Stromal cell of bone marrow (primary cell): ENCODE measurements at places on chromosomes 4 and X.
A peak's percentile ranks its signal among the peaks of the same experiment; 100 is the strongest.

DNA sequence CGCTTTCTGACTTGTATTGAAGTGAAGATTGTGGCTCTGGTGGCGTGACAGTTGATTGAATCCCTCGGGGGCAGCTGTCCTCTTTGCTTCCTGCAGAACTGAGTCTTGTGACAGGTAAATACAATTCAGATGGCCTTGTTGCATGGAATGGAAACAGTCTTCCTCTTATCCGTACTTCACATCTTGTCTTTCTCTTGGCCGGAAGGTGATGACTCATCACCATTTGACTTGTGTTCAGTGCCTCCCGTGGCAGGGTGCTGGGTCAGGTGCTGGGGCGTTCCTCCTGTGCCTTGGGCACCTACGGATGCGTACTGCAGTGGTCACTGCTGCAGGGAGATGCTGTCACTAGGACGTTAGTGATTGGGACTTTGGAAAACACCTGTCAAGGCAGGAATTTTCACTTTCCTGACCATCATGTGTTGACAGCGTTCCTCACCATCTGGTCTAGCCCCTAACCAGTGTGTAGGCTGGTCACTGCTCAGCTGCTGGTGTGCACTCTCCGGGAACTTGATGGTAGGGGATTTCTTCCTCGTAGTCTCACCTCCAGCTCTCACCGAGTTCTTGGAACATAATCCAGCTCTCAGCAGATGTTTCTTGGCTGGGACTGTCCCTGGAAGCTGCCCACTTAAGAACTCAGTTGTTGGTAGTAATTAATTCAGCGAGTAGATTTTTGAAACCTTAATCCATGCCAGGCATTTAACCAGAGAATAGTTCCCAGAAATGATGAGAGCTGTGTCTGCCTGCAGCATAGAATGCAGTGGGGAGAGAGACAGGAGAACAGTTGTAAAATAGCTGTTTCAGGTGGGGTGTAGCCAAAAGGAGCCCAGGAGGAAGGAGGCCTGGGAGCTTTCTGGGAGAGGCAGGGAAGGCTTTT is 7.2 kb downstream of the TBC1D14 start:
- DNase-seq: no peak

DNA sequence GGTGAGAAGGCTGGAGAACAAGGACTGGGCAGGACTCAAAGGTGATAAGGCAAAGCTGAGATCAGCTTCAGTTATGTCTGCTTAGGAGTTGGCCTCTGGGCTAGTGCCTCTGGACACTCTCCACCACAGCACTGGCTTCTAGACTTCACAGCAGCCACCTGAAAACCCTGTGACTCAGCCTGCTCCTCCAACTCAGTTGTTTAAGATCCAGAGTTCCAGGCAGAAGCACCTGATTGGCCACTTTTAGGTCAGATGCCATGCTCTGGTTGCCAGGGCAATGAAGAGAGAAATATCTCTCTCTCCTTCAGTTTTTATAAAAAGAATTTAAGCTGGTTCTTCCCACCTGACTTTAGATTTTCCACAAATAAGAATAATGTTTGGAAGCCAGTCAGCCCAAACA is 47.9 kb upstream of the BLTP1 start:
- no peak for DNase-seq

- DNase-seq: no peak
These were observed 28.3 kb upstream of the DSPP start for GRCh38 chr4:87580057-87580456.

GRCh38 chr4:122914292-122914904 is 8.0 kb downstream of the NUDT6 start:
- no peak for DNase-seq

DNA sequence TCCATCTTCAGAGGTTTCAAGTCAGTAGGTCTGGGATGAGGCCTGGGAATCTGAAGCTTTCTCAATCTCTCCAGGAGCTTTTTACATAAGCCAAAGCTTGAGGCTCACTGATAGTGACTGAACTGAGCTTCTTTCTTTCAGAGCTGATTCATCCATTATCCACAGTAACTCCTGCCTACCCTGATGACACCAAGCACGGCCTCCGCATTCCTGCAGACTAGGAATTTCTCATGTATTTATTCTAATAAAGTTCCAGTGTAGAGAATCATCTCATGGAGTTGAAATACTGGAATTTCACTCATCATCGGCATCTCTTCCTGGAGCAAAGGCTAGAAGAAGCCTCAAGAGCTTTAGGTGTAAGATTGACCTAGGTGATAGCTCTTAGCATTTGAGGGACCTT is 12.1 kb upstream of the DCTD start:
- DNase-seq: no peak

DNA sequence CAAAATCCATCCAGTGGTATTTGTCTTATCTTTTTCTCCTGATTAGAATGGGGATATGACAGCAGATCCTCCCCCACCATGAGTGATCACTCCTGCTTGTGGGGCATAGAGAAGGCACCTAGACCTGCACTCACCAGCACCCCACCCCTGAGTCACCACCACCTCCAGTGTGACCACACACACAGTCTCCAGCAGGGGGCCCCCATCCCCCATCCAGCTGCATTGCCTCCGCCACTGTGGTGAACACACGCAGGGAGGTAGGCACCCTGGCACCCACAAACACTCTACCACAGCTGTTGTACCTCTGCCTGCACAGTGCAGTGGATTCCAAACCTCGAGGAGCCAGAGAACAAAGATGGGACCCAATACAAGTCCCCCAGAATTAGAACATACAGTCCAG is 9.0 kb upstream of the MAGEA8 start:
- no peak for DNase-seq

GRCh38 chr4:7564242-7564641 is 129.5 kb upstream of the PSAPL1 start:
- DNase-seq: no peak

- DNase-seq: no peak
These were observed 231.8 kb downstream of the BANK1 start for GRCh38 chr4:102022343-102022742.

- no peak for DNase-seq
These were observed 36.6 kb upstream of the HPSE start for GRCh38 chr4:83371235-83371634.

DNA sequence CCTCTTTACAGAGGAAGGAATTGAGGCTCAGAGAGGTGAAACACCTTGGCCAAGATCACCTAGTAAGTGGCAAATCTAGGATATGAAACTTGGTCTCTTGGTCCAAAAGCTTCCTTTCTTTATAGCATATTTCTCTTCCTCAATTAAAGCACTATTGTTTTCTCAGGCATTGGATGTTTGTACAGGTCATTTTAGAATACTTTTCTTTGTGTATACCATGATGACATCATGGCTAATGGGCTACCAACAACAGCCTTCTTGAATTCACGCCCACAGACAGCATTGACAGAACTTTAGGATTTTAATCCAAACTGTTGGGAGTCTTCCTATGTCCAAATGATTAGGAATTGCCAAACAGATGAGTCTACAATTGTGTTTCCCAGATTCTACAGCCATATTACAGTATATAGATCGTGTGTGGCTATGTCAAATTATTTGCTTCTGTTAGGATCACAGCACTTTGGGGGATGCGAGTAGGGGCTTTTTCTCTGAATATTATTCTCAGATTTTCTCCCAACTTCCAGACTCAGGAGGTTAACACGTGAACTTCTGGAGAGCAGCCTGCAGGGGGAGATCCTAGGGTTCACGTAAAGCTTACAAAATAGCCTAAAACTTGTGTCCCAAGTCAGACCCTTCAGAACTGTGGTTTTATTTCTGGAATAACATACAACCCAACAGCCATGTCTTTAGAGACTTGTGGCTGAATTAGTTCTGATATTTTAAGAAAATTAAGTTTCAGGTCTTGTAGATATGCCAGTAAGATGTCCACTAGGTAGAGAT is 191.8 kb downstream of the SHROOM3 start:
- DNase-seq: no peak

- DNase-seq: no peak
These were observed 915.5 kb upstream of the EPHA5 start for GRCh38 chr4:66585767-66586166.

GRCh38 chr4:16706251-16706650 is 192.2 kb downstream of the LDB2 start:
- DNase-seq: no peak

DNA sequence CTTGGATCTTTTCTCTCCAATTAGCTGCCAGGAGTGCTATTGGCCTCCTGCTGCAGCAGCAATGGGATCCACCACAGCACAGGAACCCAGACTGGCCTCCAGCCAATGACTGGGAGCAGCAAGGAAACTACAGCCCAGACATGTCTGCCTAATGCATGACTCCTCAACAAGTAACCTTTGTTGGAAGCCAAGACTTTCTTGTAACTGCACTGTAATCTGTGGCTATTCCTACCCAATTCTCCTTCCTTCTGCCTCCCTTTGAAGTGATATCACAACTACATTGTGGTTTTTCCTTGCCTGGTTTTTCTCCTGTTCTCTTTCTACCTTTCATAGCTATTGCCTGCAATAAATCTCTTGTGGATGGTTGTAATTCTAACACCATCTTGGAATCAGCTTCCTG is 39.8 kb downstream of the SNCA start:
- no peak for DNase-seq

GRCh38 chr4:69888336-69888735 is 28.4 kb upstream of the SULT1E1 start:
- no peak for DNase-seq

DNA sequence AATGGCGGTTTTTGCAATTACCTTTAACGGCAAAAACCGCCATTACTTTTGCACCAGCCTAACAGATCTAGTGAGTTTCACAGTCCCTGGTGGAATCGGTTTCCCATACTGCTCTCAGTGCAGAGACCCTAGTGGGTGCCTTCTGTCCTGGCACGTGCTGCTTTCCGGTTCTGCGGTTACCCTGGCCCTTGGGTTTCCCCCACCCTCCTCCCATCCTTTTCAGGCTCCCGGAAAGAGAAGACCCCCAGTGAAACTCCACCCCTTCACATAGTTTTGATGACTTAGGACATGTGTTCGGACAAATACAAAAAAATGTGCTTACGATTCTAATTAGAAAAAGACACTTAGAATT is 36.9 kb downstream of the NLGN3 start:
- no peak for DNase-seq

- peak; percentile 13 for DNase-seq
These were observed 36.9 kb upstream of the ADRA2C start for GRCh38 chr4:3729188-3729881.

DNA sequence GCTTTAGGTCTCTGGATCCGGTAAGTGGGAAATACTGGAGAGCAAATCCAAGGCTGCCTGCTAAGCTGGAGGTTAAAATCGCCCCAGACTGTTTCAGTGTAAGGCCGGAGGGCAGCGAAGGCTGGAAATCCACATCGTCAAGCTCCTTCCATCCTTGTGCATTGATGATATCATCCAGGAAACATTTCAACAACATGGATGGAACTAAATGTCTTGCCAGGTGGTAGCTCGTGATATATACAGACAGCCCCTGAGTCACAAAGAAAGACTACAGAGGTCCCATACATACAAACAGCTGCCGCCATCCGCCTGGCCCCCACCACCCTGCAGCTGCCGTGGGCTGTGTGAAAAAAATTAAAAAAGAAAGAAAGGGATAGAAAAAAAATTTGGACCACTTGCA is 148.9 kb upstream of the RBPJ start:
- no peak for DNase-seq

DNA sequence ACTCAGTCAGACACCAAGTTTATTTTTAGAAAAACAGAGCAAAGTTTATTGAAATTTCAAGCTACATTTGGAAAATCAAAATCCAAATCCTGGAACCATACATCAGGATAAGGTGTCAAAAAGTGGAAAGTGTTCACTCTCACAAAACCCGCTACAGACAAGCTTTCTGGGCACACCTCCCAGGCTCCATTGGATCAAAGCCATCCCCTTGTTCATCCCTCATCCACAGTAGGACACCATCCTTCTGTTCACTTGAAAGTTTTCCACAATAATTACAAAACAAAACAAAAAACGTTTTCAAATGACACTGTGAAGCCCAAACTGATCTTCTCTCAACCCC is 62.4 kb downstream of the TSC22D3 start:
- DNase-seq: no peak

- DNase-seq: no peak
These were observed 411.2 kb downstream of the SPOCK3 start for GRCh38 chr4:166823126-166823525.
